Substantia nigra (tissue), 51 donors: ENCODE measurements at places on chromosomes 1 and 21.

- no peak for DNase-seq
These were observed 425.0 kb downstream of the LRRIQ3 start for GRCh38 chr1:73772941-73773340.

- DNase-seq: no peak
These were observed 139.7 kb downstream of the ROR1 start for GRCh38 chr1:63913533-63913932.

- DNase-seq: no peak
These were observed 122.4 kb downstream of the AKT3 start for GRCh38 chr1:243727503-243728203.

GRCh38 chr1:163201906-163202305 lies 810 bp downstream of the RGS5 start:
- no peak for DNase-seq

DNA sequence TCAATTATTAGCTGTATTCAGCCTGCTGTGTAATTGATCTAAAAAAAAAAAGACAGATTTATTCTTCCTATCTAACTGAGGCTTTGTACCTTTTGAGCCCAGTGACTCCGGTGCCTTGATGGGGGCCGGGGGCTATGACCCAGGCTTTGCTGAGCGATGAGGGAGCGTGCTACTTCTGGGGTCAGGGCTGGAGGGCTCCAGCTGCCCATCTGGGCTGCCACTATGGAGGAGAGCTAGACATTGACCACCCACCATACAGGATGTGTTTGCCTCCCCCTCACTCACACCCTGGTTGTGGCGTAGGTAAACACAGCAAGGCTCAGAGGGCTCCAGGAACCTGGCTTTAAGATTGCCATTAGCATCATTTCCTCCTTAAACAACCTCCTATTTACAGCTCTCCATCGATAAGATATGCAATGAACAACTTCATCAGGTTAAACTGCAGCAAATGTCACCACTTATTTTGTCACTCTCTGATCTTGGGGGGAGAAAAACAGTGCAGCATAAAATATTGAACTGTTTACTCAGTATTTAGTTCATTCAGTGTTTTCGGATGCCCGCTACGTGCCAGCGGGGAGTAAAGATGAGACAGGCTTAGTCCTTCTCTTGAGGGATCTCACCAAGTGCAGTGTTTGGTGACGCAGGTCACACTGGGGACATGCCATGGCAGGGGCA lies 231.6 kb downstream of the KIF26B start:
- DNase-seq: no peak

DNA sequence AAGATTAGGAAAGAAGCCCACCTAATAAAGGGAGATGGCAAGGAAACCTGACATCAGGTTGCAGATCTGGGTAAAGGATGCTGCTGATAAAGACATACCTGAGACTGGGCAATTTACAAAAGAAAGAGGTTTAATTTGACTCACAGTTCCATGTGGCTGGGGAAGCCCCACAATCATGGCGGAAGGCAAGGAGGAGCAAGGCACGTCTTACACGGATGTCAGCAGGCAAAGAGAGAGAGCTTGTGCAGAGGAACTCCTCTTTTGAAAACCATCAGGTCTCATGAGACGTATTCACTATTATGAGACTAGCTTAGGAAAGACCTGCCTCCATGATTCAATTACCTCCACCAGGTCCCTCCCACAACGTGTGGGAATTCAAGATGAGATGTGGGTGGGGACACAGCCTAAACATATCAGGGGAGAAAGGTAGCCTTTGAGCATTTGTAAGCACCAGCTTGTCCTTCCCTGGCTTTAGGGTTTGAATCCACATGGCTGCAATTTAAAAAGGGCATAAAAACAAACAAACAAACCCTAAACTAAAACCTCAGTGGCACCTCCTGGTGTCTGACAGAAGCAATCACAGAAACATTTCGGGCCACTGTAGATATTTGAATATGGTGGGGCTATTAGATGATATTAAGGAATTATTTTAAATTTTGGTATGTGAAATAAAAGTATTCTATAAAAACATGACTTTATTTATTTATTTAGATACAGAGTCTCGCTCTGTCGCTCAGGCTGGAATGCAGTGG lies 33.1 kb downstream of the SLC2A7 start:
- no peak for DNase-seq

DNA sequence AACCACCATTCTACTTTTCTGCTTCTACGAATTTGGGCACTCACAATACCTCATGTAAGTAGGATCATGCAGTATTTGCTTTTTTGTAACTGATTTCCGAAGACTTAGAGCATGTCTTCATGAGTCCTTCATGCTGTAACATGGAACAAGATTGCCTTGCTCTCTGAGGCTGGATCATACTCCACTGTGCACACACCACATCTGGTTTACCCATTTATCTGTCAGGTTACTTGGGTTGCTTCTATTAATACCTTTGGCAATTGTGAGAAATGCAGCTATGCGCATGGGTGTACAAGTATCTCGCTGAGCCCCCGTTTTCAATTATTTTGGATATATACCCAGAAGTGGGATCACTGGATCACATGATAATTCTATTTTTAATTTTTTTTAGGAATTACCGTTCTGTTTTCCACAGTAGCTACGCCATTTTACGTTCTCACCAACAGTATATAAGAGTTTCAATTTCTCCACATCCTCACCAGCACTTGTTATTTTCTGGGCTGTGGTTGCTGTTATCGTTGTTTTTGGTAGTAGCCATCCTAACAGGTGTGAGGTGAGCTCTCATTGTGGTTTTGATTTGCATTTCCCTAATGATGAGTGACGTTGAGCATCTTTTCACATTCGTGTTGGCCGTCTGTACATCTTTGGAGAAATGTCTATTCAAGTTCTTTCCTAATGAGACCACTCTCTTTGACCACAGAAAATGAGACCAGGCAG lies 10.7 kb upstream of the SLC2A5 start:
- no peak for DNase-seq

DNA sequence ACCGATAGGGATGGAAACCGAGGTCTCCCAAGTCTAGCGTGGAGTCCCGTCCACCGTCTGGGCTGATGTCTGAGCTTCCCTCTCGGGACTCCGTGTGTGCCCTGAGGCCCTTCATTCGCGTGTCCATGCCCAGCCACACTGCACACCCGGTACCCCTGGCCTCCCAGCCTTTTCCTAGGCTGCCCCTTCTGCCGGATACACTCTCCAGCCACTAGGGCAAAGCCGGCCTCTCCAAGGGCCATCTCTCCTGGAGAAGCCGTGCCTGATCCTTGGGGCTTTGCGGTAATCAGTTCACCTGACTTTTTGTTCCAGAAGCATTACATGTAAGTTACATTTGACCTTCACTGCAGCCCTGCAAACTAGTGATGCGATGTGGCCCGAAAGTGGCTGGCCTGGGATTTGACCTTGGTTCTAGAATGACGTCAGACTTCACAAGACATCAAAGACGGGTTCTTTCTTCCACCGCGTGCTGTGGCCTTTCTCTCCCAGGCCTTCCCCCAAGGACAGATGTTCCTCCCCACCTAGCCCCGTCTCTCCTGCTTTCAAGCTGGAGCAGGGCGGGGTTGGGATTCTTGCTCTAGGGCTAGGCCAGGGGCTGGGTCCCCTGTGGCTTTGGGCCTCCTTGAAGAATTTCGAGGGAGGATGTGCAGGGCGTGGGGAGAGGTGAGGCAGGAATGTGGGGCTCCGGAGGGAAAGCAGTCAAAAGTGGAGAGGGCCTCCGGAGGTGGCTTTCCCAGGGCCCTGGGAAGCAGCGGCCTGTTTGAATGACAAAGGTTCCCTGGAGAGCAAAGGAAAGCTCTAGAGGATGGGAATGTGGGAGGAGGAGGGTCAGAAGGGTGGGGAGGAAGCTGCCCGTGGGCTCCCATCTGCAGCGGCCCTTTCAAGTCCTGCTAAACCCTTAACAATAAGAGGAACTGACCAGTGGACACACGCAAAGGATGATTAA lies 49.7 kb upstream of the SLC2A1 start:
- no peak for DNase-seq

DNA sequence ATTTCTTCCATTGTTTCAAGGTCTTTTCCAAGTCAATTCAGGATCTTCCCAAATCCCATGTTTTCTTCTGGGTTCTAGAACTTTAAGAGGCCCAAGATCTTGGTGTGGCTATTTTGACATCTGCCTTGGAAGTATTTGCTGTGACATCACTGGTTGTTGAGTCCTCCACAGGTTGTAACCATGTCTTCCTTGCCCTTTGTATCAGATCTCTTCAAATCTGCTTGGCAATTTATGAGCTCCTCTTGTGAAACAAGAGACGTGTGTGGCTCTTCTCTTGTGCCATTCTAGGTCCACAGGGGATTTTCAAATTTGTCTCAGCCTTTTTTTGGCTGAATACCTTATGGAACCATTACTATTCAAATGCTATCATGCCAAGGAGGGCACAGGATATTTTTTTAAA lies 60.3 kb upstream of the KCNK2 start:
- DNase-seq: no peak

GRCh38 chr1:169949139-169949538 lies 55.4 kb upstream of the SCYL3 start:
- no peak for DNase-seq
